ENCODE measurements at places on chromosomes 12 and 14.

DNA sequence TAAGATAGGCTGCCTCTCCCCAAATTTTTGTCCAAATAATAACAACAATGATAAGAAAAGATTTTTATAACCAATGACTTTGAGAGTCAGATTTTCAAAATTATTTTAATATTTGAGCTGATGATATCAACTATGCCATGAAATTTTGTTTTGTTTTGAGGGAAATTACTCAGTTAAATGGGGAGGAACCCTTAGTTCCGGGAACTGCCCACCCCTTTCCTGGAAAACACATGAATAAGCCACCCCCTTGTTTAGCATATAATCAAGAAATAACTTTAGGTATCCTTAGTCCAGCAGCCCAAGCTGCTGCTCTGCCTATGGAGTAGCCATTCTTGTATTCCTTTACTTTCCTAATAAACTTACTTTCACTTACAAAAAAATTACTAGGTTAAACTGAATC, 61.4 kb downstream of the HMGA2 start:
- DNase-seq = no peak

DNA sequence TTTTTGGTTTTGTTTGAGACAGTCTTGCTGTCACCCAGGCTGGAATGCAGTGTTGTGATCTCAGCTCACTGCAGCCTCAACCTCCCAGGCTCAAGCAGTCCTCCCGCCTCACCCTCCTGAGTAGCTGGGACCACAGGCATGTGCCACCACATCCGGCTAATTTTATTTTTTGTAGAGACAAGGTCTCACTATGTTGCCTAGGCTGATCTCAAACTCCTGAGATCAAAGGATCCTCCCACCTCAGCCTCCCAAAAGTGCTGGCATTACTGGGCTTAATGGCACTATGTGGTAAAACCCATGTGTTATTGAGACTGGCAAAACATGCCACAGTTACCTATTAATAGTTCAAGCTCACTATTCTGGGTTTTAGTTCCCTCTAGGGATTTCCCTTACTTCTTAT, 51.2 kb upstream of the KCNH3 start:
- no peak for DNase-seq

DNA sequence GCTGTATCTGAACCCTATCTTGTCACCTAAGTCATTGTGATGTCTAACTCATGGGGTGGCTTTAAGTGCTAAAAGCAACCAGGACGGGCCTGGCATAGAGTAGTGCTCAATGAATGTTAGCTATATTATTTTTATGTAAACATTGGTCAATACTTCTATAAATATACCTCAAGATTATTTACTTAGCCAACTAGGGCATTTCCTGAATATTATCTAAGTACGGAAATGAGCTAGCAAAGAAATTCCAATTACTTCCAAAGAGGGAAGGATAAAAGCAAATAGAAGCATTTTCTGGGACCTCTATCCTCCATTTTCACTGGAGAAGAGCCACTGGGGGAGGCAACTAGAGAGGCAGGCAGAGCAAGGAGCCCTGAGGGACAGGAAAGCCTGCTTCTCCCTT, 20.6 kb downstream of the CCDC92 start:
- no peak for DNase-seq

- DNase-seq = no peak
These were observed 117.3 kb downstream of the BTG1 start for GRCh38 chr12:92028441-92028709.

DNA sequence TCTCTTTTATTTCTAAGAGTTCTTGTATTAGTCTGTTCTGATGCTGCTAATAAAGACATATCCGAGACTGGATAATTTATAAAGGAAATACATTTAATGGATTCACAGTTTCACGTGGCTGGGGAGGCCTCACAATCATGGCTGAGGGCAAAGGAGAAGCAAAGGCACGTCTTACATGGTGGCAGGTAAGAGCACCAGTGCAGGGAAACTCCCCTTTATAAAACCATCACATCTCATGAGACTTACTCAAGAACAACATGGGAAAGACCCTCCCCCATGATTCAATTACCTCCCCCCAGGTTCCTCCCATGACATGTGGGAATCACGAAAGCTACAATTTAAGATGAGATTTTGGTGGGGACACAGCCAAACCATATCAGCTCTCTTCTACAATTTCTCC, 503.0 kb downstream of the NPAS3 start:
- no peak for DNase-seq

Measured in colonic mucosa (tissue), 4 donors.